ENCODE measurements at places on chromosomes 6 and 20. TPM values are rescaled to one million over a fixed set of nuclear protein-coding genes. Genes with fewer than 3 reads are reported as not detected.

DNA sequence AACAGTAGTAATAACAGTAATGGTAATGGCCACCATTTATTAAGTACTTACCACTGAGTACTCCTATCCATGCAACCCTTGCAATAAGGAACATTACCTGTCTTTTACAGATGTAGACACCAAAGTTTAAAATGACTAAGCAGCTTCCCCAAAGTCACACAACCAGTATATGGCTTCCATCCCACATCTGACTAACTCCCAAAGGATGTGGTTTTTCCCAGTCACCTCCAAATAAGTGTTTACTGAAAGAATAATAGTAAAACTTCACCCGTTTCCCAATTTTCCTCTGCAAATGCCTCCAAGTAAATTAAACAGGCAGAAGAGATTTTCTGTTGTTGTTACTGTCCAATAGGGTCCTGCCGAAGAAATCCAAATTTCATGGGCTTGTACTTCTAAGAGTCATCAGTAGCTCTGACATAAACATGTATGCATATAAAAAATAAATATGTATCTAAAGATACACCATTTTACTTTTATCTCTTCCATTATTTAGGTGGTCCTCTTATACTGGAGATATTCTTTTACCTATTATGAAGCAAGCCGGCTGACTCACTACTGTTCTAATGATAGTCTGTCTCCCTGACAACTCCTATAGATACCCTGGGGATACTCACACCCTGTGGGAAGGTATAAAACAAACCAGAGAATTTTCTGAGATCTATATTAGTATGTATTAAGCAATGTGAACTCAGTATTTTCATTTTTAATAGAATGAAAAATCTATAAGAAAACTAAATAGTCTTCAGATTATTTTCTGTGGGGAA lies 77.9 kb upstream of the ID4 start:
- DNase-seq, result no peak

DNA sequence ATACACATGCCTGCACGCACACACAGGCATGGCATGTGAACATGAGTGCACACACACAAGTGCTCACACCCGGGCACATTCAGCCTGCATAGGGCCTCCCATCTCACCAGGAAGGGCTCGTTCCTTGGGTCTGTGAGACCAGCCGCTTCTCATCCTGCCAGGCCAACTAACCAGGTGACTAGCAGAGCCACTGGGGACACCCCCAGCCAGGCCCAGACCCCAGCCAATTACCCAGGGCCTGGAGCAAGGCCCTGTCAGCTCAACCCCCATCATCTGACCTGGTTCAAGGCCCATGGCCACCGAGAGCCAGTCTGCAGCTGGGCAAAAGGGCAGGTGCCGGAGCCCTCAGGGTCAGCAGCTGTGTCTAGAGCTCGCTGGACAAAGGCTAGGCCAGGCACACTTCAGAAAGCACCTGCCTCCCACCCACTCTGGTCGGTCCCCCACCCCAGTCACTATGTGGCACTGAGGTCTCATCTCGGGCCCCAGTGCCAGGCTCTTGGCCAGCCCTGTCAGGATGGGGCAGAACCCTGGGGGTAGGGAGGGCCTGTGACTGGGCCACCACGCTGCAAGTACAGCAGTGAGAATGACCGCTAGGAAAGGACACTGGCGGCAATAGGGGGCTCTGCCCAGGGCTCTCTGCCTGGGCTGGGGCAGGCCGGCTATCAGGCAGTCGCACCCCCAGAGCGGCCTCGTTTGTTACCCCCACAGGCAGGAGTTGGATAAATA lies 26.8 kb upstream of the MRGBP start:
- DNase-seq, result no peak

Gene GFOD1
- 1.9 TPM for polyA plus RNA-seq

- no peak for DNase-seq
Observed at GRCh38 chr6:21163110-21163837, 430.3 kb upstream of the SOX4 start.

DNA sequence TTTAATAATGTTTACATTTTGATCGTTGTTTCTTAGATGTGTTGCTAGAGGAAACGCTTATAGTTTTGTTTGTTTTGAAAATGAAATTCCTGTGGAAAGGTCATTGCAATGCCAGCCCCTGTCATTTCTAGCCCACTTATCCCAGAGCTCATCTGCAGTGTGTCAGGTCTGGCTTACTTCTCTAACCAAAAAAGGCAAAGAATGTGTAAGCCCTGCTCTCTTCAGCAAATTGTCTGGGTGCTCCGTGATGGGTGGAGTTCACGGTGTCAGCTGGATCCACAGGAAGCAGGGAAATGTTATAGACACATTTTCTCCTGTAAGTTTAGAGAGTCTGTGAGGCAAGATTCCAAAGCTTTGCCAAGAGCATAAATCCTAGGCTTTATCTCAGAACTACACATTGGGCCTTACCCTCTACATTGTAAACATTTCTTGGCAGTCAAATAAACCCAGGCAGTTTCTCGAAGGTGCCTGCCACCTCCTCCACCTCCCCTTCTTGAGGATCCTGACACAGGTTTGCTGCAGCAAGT lies 50.9 kb downstream of the RPRD1B start:
- no peak for DNase-seq

DNA sequence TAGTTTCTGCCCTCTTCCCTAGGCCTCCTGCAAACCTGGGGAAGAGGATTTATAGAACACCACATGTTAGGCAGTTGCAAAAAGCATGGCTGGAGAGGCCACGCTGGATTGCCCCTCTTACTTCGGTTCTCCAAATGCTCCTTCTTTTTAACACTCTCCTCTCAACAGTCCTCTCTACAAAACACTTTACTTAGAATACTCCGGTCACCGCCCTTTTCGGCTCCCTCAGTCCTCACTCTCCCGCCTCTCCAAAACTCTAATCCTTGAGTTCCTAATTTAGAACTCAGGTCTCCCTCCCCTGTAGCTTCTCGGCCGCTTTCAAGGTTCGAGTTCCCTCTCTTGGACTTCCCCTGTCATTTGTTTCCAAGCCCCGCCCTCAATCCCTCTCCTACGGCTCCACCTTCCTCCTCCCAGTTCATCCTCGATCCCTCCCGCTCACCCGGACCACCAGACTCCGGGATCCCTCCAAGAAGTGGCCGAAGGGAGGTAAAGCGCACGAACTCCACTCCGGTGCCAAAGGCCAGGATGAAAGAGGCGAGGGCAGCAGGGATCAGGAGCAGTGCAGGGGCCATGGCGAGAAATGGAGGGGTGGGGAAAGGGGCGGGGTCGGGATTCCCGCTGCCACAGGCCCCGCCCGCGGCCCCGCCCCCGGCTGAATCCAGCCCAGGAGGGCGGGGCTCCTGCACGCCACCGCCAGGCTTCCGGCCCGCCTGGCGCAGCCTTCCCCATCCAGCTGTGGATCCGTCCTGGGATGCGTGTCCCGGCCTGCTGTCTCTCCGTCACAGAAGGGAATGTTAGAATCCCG lies at the start of gene NRM:
Gene NRM (minus strand): TSS at position 582 of the 805 bp plus-strand sequence. CDS start 10 bp downstream, at position 572.
- peak; percentile 84 for DNase-seq

- no peak for DNase-seq
Observed at GRCh38 chr20:59453759-59454560, 150.4 kb upstream of the PHACTR3 start.

- DNase-seq, result no peak
Observed at GRCh38 chr6:135901774-135902524, 50.4 kb downstream of the PDE7B start.

DNA sequence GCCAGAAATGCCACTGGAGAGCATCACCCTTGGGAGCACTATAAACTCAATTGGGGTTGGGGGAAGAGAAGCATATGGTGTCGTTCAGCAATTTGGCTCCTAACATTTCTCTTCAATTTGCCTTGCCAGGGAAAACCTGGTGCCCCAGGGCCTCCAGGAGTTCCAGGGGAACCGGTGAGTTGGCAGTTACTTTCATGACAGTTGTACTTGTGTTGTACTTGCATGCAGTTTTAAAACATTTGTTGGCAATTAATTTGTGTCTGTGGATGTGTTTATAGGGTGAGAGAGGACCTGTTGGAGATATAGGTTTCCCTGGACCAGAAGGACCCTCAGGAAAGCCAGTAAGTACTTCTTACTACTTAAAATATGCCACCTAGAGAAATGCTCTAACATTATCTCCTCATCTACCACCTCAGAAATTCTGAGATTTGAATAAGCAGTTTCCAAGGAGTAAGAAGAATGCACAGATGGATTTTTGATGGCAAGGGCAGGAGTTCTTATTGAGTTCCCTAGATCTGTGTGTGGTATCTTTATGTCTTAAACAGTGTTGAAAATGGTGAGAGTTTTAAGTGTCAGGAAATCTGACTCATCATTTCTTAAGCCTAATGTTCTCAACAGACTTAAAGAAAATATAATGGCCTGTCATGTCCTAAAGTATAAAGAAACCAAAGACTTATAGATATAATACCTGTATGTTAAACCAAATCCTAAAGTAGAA lies 122.5 kb downstream of the COL9A1 start:
- no peak for DNase-seq

Gene GPX5
- not detected for polyA plus RNA-seq

DNA sequence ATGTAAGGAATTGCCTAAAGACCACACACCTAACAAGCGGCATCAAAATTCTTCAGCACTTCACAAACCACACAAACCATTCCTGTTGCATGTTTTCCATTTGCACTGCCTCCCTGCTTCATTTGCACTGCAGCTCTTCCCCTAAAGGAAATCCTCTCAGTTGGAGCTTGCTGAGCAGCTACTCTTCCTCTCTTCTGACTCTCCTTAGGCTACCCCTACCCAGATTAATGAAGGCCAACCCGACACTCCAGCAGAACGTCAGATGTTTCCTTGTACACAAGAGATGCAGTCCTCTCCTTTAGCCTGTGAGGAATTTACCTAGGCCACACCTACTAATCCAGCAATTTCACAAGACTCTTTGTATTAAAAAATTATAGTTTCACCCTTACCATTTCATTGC lies 8.1 kb downstream of the BEND6 start:
- no peak for DNase-seq

Gene SLC17A1
- polyA plus RNA-seq, result 21.8 TPM

Gene ZNF831
- polyA plus RNA-seq, result 0.10 TPM

GRCh38 chr6:88177961-88178464 lies 11.9 kb upstream of the CNR1 start:
- no peak for DNase-seq

Gene ALDH8A1
- polyA plus RNA-seq, result 22.8 TPM

GRCh38 chr20:63457737-63458136 lies 14.7 kb downstream of the KCNQ2 start:
- DNase-seq, result no peak

- no peak for DNase-seq
Observed at GRCh38 chr6:148443798-148444560, 101.3 kb downstream of the SASH1 start.

Gene PSORS1C1
- not detected for polyA plus RNA-seq

GRCh38 chr20:58890518-58891085 lies 38.1 kb downstream of the GNAS start:
- DNase-seq, result peak; percentile 84

GRCh38 chr6:17869753-17870050 lies 117.7 kb downstream of the KIF13A start:
- no peak for DNase-seq

DNA sequence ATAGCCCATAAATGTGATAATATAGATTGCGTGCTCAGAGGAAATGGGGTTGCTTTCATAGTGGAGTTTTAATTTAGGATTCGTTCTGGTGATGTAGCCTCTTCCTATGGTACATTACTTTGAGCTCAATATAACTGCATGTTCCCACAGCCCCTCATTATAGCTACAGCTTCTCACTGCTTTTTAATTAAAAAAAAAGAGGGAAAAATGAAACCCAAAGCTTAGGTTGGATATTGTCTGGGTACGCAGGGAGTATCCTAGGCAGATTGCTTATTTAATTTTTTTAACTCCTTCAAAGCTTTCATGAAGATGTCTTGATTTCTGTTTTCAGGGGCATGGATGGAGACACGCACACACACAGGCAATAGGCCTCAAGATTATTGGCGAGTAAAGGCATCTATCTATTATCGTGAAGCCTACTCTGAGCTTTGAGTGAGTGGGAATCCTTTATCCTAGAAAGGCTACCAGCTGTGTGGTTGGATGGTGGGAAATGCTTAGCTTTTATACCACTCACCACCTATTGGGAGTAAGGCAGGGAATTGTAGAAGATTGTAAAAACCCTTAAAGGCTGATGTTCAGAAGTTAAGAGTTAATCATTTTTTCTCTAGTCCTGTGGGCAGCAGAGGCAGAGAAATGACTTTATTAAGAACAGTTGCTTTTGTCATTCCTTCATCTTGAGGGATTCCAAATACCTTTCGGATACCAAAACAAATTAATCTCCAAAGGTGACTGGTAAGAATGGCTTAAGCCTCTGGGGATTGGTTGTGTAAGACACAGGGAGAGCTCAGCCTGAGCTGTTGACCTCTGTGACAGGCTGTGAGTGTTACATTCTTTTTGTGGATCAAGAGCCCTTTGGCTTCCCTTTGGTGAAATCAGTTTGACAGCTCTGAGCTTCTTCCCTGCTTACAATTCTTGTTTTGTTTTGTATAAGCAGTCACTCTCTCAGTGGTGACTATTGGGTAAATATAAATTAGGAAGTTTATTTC lies 33.4 kb downstream of the CTNNBL1 start:
- DNase-seq, result no peak

Gene OR2H2
- 0.18 TPM for polyA plus RNA-seq

DNA sequence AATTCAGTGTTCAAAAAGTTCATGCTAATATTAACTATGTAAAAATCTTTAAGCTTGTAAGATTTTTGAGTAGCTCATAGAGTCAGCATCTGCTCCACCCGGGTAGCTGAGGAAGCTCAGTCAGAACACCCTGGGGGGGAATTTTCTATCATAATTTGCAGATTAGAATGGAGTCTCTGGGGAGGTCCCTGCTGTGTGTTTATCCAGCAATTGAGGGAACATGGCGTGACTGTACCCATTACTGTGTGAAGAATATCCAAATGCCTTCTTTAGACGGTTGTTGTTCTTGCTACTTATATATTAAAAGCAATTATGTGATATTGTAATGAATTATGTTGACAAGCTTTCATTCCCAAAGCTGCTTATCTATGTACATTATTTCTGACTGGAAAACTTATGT lies 64.8 kb downstream of the AIG1 start:
- DNase-seq, result no peak

Gene SIRPD
- polyA plus RNA-seq, result not detected

- DNase-seq, result peak; percentile 44
Observed at GRCh38 chr6:71383901-71384489, 95.4 kb downstream of the OGFRL1 start.

DNA sequence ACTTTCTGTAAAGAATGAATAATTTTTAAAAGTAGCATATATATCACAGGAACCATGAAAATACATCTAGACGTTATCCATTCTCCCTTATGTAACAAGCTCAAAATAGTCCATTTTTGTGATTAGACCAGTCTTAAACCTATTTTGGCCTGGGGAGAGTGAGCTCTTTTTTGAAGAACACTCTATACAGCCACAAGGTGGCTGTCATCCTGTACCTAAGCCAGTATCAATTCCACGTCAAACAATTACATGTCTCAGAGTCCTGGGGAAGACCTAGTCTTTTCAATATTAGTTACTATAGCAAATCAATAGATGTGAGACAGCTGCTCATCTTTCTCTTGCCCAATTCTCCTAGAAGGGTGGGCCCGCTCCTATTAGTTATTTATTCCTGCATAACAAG lies 28.4 kb downstream of the FBXO5 start:
- no peak for DNase-seq

GRCh38 chr6:160130729-160131484 lies 9.3 kb downstream of the SLC22A1 start:
- DNase-seq, result no peak

Gene AKAP12
- 182 TPM for polyA plus RNA-seq

- DNase-seq, result no peak
Observed at GRCh38 chr6:136820561-136820960, 1.8 kb upstream of the PEX7 start.

Measured in right renal cortex interstitium (tissue), 3 donors.